ENCODE measurements at places on chromosomes 13 and 19. TPM values are rescaled to one million over a fixed set of nuclear protein-coding genes. Genes with fewer than 3 reads are reported as not detected.

DPF1 gene
- total RNA-seq: 0.85 TPM

ZNF486 gene
- 2.3 TPM for total RNA-seq

ZNF44 gene
- total RNA-seq: 9.5 TPM

ZNF578 gene
- total RNA-seq: 0.41 TPM

CCDC70 gene
- not detected for total RNA-seq

Data from thoracic aorta (tissue), 2 donors.